CD8-positive, alpha-beta memory T cell (primary cell): ENCODE measurements at places on chromosomes 16 and 17.

GRCh38 chr17:31674717-31675349 is 184.2 kb downstream of the COPRS start:
- no peak for DNase-seq

DNA sequence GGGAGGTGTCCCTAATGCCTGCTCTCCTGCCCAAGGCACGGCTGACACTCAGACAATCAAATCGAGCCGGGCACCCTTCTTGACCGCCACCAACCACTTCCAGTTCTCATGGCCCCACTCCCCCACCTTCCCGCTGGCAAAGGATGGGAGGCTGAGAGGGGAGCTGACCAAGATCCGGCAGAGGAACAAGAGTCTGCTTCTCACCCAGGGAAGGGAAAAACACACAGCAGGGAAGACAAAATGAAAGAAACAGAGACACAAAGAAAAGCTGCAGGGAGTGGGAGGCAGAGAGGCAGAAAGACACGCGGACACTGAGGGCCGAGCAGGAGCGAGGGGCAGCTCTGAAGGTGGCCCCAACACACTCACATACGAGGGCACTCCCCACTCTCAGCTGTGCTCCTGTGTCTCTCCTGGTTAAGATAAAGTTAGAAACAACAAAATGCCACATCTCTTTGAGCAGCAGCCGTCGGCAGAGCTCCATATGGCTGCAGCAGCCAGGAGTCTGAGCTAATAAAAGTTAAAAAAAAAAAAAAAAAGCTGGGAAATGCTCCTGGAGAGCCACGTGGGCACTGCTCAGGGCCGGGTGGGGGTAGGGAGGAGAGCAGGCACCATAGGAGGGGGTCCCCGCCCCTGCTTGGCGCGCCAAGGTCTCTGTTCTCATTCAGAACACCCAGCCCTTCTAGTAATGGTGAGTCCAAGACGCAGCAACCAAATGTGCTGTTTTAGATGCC is 7.4 kb downstream of the LRRC75A start:
- no peak for DNase-seq

GRCh38 chr17:57874434-57875289 is 24.8 kb upstream of the MRPS23 start:
- no peak for DNase-seq

DNA sequence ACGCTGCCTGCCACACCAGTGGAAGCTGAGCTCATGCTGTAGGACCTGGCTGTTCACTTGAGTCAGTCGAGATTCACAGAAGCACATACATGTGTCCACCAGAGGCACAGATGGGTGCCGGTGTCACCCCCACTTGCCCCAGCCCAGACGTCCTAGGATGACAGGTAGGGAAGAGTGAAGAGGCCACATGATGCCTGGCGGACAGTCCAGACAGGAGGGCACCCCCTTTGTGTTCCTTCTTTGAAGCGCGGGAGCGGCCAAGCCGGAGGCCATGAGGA is 8.8 kb downstream of the UBE2I start:
- no peak for DNase-seq

DNA sequence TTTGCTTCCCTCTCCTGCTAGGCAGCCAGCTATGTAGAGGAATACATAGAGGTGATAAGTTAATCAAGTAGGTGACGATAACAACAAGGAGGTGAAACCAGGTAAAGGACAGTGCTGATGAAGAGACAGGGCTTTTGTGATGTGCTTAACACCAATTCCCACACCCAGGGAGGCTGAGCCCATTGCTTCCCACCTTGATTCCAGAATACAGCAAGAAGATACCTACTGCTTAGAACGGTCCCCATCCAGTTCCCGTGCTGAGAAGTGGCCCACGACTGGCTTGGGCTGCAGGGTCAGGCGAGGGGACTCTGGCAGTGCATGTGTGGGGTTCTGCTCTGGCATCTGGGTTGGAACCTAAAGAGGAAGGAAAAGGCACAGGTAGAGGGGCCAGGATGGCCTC is 16.1 kb upstream of the GFAP start:
- no peak for DNase-seq

- DNase-seq, result peak; percentile 46
Measured at GRCh38 chr17:32461853-32462617, 17.7 kb downstream of the PSMD11 start.

GRCh38 chr17:7466639-7467341 is 12.6 kb downstream of the ZBTB4 start:
- no peak for DNase-seq

- DNase-seq, result no peak
Measured at GRCh38 chr17:82915757-82916027, 75.9 kb upstream of the ZNF750 start.

GRCh38 chr17:19332371-19333131 is 30.0 kb downstream of the B9D1 start:
- DNase-seq, result no peak

GRCh38 chr17:28641579-28641978 is 3.4 kb downstream of the BLTP2 start:
- DNase-seq, result no peak

GRCh38 chr16:84751947-84752346 is 52.1 kb downstream of the USP10 start:
- DNase-seq, result no peak

DNA sequence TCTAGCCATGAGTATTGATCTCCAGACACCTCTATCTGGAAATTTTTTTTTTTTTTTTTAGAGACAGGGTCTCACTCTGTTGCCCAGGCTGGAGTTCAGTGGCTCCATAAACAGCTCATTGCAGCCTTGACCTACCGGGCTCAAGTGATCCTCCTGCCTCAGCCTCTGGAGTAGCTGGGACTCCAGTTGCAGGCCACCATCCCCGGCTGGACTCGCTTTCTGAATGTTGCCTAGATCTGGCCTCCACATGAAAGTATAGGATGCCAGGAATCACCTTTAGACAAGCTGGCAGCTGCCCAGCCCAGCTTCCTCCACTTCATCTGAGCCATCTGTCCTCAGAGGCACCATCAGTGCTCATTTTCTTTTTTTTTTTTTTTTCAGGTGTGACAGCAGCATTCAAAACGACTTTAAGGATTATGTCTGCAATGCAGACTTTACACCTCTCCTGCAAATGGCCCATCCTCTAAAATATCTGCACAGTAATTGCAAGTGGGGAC is 6.4 kb upstream of the PRR14 start:
- no peak for DNase-seq

DNA sequence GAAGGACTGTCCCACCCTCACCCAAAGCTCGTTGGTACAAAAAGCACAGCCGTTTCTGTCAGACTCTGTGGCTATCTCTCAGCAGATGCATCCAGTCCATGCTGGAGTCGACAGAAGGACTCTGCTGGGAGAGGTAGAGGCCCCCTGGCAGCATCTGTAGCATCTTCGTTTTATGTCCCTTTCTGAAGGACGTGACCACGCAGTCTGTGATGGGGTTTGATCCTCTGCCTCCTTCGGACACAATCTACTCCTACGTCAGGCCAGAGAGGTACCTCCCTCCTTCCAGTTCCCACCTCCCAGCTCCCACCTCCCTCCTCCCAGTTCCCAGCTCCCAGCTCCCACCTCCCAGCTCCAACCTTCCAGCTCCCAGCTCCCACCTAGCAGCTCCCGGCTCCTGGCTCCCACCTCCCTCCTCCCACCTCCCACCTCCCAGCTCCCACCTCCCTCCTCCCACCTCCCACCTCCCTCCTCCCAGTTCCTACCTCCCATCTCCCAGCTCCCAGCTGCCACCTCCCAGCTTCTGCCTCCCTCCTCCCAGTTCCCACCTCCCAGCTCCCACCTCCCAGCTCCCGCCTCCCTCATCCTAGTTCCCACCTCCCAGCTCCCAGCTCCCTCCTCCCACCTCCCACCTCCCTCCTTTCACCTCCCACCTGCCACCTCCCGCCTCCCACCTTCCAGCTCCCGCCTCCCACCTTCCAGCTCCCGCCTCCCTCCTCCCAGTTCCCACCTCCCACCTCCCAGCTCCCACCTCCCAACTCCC is 11.4 kb upstream of the MC1R start:
- DNase-seq, result no peak

DNA sequence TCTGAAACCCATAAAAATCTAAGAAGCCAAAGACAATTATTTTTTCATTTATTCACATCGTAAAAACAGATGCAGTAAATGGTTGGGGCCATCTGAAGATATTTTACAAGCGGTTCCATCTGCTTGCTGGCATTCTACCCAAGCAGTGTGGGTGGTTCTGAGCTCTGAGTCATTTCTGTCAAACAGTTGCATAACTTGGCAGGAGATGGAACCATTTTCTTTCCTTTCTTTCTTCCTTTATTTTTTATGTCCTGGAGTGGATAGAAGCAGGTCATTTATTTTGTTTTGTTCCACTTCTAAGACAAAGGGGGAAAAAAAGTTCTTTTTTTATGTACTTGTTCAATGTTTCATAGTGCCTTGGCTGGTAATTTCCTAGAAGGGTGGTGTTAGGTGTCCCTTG is 1151.9 kb upstream of the GOT2 start:
- no peak for DNase-seq

DNA sequence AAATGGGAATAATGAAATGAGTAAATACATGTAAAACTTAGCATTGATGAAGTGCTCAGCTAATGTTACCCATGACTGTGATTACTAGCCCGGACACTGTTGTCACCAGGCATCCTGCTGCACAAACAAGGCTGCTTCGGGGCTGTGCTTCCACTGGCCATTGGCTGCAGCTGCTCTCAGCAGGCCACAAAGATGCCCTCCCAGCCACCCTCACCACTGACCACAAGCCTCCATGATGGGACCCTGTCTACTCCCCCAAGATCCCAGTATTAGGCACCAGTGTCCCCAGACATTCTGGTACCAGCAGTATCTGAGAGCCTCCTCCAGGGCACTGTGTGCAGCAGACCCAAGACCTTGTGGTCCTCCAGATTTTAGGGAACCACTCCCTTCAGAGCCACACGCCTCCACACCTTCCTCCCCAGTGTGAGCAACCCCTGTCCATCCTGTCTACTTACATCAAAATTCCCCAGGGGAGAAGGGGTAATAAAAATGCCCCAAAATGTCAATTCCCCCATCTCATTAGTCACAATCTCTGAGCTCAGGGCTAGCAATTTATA is 19.7 kb upstream of the NUP93 start:
- no peak for DNase-seq

DNA sequence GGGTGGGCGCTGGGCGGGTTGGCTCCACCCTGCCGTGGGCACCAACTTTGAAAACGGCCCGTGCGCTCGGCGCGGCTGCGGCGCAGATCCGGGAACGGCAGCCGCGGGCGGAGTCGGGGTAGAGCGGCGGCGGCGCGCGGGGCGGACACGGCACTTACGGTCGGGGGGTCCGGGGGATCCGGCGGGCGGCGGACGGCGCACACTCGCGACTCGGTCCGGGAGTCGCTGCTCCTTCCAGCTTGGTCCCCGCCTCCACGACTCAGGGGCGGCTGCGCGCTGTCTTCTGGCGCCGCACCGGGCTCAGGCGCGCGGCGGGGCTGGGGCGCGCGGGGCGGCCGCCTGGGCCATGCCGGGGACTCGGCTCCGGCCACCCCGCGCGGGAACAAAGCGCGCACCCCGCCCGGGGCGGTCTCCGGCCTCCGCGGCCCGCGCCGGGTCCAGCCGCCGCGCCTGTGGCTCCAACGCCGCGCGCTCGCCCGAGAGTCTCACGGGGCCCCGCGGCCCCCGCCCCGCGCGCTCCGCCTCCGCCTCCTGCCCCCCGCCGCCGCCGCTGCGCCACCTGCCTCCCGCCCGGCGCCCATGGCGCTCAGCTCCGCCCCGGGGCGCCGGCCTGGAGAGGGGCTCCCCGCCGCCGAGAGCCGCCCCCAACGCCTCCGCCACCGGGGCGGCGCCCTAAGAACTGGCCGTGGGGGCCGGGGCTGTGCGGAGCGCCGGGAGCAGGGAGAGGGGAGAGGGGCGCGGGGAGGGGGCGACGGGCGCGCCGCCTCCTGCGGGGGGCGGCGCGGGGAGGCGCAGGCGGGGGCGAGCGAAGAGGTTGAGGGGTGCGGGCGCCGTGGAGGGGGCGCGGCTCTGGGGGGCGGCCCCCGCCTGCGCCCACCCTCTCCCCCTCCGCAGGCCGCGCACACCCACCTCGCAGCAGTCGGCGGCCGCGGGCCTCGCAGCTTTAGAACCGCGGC is 35.9 kb downstream of the CBFA2T3 start:
- DNase-seq, result no peak

DNA sequence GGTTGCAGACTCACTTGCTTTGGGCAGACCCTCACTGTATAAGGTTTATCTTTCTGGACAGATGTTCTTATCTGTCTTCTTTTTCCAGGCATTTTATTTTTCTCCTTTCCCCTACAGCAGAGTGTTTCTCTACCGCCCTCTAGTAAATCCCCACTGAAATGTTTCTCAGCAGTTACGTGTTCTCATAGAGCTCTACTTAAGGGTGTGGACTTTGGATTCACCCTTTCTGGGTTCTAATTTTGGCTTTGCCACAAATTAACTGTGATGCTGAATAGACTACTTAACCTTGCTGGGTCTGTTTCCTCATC is 2.0 kb downstream of the ADAT1 start:
- peak; percentile 36 for DNase-seq

GRCh38 chr16:81493755-81494433 is 49.3 kb downstream of the CMIP start:
- DNase-seq, result no peak

DNA sequence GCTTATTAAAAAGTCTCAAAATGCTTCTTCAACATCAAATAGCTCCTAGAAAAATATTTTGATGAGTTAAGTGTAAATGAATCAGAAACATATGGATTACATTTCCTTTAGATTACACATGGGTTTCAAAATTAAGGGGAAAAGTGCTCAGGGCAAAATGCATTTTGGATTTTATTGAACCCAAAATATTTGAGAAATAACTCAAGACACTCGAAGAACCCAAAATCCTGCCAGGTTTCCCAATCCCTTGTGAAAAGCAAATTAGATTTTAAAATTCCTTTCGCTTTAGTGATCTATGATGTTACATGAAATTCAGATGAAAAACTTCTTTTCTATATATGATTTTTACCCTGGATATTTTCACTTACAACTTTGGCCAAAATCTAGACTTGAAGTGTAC is 847.4 kb upstream of the SOX9 start:
- no peak for DNase-seq

- DNase-seq, result no peak
Measured at GRCh38 chr17:8436844-8437171, 1.1 kb downstream of the NDEL1 start.

GRCh38 chr16:1914084-1914608 is 4.1 kb downstream of the HS3ST6 start:
- DNase-seq, result no peak

DNA sequence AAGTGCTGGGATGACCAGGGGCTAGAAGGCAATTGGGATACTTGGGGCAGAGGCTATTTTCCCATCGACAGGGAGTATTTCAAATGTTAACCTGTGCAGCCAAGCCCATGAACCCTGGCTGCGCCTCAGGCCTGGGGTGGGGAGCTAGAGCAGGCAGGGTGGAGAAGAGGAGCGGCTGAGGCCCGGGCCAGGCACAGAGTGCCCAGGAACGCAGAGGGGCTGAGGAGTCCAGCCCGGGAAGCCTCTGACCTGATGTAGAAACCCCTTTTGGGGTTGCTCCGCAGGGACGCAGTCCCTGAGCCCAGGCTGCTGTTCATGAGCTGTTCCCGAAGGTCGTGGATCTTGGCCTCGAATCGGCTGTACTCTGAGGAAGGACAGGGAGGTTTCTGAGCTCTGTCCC is 16.8 kb upstream of the ASGR1 start:
- DNase-seq, result no peak

GRCh38 chr17:48624544-48625494 is 1.3 kb downstream of the HOXB9 start:
- no peak for DNase-seq
